Endodermal cell (in vitro differentiated cells): ENCODE measurements at places on chromosomes 11 and 22. TPM values are rescaled to one million over a fixed set of nuclear protein-coding genes. Genes with fewer than 3 reads are reported as not detected.
A peak's percentile ranks its signal among the peaks of the same experiment; 100 is the strongest.

DNA sequence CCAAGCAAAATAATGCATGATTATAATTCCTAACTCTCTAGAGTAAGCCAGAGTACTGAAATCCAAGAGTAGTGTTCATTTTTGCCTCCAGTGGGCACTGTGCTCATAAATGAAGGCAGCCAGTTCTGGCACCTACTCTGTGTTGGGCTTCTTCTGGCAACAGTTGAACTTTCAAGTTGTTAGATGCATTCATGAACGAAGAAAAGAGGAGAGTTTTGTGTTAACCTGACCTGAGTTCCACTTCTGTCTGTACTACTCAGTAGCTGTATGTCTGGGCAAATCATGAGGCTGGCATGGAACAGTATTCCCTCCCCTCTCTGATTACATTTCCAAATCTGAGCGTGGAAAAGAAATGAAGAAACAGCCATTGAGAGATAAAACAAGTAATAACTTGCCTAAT lies 20.3 kb upstream of the TENM4 start:
- no peaks in the 10 kb centered on the region for H3K27me3 ChIP-seq
- peak; percentile 77 for DNase-seq
- H3K36me3 ChIP-seq = no peaks in the 10 kb centered on the region

DNA sequence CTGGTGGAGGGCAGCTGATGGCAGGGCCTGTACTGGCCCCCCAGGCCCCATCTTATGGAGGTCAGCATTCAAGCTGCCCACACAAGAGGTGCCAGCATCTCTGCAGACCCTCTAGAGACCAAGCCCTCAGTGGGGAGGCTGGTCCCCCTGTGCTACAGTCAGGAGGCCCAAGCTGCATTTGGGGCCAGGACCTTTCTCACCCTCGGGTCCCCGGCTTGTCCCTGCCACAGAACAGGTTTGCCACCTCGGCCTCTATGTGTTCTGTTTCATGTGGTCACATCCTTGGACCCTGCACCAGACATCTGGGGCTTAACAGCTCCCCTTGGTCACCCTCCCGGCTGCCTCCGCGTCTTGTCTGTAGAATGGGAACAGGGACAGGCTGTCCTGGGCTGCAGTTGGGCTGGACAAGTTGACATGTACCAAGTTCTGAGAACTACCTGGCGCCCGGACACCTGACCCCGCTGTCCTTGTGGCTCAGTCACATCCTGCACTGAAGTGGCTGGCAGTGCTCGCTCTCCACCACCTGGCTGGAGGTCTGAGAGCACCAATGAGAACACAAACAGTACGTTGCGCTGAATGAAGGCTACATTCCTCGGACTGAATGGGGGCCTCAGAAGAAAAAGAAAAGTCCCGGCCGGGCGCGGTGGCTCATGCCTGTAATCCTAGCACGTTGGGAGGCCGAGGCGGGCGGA lies 2.7 kb upstream of the PLXNB2 start:
- H3K4me3 ChIP-seq = no peak overlapping the region
- no peaks in the 10 kb centered on the region for H3K27me3 ChIP-seq
- H3K27ac ChIP-seq = no peak overlapping the region
- no peaks in the 10 kb centered on the region for H3K36me3 ChIP-seq

GRCh38 chr11:94153320-94153719 lies 24.7 kb downstream of the PANX1 start:
- no peak overlapping the region for H3K27ac ChIP-seq
- no peaks in the 10 kb centered on the region for H3K27me3 ChIP-seq
- H3K4me3 ChIP-seq = no peak overlapping the region
- peaks cover 12% of the 10 kb centered on the region for H3K4me1 ChIP-seq
- peaks cover 23% of the 10 kb centered on the region for H3K36me3 ChIP-seq
- DNase-seq = no peak

DNA sequence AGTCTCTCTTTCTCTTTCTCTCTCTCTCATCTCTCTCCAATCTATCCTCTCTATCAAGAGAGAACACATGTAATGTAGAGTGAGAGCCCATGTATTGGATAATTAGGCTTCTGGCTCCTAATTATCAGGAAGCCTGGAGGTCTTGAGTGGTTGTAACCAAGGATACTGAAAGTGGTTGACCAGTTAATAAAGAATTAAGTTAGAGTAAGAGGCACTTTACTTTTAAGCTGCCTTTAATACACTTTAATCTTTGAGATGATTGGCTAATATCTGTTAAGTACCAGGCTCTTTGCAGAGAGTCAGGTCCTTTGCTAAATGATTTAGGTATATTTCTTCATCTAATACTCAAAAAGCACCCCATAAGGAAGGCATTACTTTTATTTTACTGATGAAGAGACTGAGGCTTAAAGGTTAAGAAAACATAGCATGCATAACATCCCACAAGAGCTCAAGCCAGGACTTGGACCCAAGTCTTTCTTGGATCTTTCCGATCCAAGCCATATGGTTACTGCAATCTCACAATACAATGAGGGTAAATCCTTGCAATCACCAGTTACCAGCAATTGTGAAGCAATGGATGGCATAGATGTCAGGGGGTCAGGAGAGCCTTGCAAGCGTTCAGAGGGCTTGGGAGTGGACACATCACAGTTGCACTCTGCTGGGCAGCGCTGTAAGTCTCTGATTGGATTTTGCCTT lies 22.1 kb downstream of the CD44 start:
- H3K36me3 ChIP-seq = no peaks in the 10 kb centered on the region
- H3K27ac ChIP-seq = no peak overlapping the region
- H3K27me3 ChIP-seq = peaks cover 11% of the 10 kb centered on the region
- H3K4me1 ChIP-seq = peaks cover 24% of the 10 kb centered on the region
- no peak overlapping the region for H3K4me3 ChIP-seq

GRCh38 chr11:8917157-8917825 lies 6.3 kb downstream of the AKIP1 start:
- peaks cover 86% of the 10 kb centered on the region for H3K36me3 ChIP-seq
- H3K27ac ChIP-seq = peak overlapping the region; percentile 87
- peak; percentile 70 for DNase-seq
- H3K4me3 ChIP-seq = peak overlapping the region; percentile 21
- H3K27me3 ChIP-seq = no peaks in the 10 kb centered on the region
- peaks cover 11% of the 10 kb centered on the region for H3K4me1 ChIP-seq

GRCh38 chr11:60872124-60872960 lies 5.0 kb downstream of the ZP1 start:
- no peak overlapping the region for H3K27ac ChIP-seq
- H3K27me3 ChIP-seq = no peaks in the 10 kb centered on the region
- peaks cover 1% of the 10 kb centered on the region for H3K36me3 ChIP-seq
- DNase-seq = no peak
- no peaks in the 10 kb centered on the region for H3K4me1 ChIP-seq
- no peak overlapping the region for H3K4me3 ChIP-seq

GRCh38 chr11:76752321-76753143 lies 30.6 kb upstream of the TSKU start:
- H3K4me1 ChIP-seq = peaks cover 4% of the 10 kb centered on the region
- H3K27me3 ChIP-seq = no peaks in the 10 kb centered on the region
- H3K27ac ChIP-seq = no peak overlapping the region
- H3K36me3 ChIP-seq = no peaks in the 10 kb centered on the region
- DNase-seq = peak; percentile 67
- no peak overlapping the region for H3K4me3 ChIP-seq

DNA sequence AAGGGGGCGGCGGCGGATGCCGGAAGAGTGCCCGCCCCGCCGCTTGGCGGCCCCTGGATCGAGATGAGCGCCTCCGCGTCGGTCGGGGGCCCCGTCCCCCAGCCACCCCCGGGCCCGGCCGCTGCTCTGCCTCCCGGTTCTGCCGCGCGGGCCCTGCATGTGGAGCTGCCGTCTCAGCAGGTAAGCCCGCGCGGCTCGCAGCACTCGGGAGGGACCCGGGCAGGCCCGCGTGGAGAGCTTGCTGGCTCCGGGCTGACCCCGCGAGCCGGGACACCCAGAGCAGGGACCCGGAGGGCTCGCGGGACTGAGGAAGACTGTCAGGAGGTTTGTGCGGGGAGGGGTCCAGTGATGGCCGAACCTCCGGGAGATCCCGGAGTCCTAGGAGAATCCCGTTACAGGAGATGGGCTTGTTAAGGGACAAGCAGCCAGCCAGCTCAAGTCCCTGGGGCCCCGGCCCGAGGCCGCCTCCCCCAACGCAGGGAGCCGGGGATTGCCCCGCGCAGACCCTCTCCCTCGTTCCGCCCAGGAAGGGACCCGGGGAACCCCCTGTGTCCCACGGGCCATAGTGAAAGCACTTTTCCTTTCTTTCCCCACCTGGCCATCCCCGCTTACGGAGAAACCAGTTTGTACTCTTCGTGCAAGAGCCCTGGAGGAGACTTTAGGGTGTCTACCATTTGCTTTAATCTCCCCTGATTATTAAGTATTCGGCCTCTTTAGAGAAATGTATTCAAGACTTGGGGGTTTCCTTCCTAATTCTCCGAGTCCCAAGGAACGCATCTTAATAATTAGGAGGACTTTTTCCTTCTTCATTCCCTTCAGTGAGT lies 547 bp downstream of the UVRAG start:
- peak; percentile 83 for DNase-seq
- no peaks in the 10 kb centered on the region for H3K36me3 ChIP-seq
- H3K4me1 ChIP-seq = peaks cover 17% of the 10 kb centered on the region
- H3K4me3 ChIP-seq = peak overlapping the region; percentile 91
- no peak overlapping the region for H3K27ac ChIP-seq
- H3K27me3 ChIP-seq = no peaks in the 10 kb centered on the region

DNA sequence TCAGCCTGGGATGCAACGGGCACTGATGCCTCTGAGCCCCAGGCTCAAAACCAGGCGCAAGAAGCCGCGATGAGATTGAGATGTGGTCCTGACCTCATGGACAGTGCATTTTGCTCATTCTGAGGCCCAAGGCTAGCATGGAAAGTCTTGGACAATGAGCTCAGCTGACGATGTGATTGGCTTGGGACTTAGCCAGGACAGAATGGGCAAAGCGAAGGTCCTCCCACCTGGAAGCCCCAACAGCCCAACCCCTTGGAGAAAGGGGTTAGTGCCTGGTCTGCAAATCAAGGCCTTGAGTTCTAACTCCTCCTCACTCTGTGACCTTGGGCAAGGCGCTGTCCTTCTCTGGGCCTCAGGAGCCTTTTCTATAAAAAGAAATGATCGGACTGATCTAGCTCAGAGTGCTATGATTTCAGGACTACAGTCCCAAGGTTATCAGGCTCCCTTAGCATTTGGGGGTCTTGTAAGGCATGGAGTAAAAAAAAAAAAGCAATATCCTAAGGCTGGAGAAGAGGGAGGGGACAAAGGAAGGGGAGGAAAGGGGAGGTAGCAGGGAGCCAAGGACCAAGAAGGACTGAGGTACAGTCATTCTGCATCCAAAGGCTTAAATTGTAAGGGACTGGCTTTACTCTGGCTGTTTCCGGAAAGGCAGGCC lies 2.7 kb downstream of the SLC43A3 start:
- H3K4me1 ChIP-seq = peaks cover 4% of the 10 kb centered on the region
- no peak overlapping the region for H3K27ac ChIP-seq
- H3K4me3 ChIP-seq = no peak overlapping the region
- H3K27me3 ChIP-seq = peaks cover 27% of the 10 kb centered on the region

- no peaks in the 10 kb centered on the region for H3K27me3 ChIP-seq
- peak; percentile 77 for DNase-seq
- peak overlapping the region; percentile 69 for H3K27ac ChIP-seq
- no peaks in the 10 kb centered on the region for H3K36me3 ChIP-seq
- no peak overlapping the region for H3K4me3 ChIP-seq
Observed at GRCh38 chr11:70111269-70112016, 33.3 kb downstream of the ANO1 start.

DNA sequence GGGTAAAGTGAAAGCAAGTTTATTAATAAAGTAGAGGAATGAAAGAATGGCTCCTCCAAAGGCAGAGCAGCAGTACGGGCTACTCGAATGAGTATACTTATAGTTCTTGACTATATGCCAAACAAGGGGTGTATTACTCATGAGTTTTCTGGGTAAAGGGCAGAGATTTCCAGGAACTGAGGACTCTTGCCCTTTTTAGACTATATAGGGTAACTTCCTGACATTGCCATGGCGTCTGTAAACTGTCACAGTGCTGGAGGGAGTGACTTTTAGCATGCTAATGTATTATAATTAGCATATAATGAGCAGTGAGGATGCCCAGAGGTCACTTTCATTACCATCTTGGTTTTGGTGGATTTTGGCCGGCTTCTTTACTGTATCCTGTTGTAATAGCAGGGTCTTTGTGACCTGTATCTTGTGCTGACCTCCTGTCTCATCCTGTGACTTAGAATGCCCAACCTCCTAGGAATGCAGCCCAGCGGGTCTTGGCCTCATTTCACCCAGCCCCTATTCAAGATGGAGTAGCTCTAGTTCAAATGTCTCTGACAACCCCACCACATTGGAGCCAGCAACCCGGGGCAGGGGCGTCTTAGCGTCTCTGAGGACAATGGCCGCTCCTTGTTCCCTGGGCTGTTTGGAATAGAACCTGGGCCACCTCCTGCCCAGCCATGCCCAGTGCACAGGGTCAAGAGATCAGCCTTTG lies 34.9 kb upstream of the CD82 start:
- no peak for DNase-seq
- no peaks in the 10 kb centered on the region for H3K36me3 ChIP-seq
- no peaks in the 10 kb centered on the region for H3K27me3 ChIP-seq
- no peak overlapping the region for H3K27ac ChIP-seq
- H3K4me1 ChIP-seq = no peaks in the 10 kb centered on the region

DNA sequence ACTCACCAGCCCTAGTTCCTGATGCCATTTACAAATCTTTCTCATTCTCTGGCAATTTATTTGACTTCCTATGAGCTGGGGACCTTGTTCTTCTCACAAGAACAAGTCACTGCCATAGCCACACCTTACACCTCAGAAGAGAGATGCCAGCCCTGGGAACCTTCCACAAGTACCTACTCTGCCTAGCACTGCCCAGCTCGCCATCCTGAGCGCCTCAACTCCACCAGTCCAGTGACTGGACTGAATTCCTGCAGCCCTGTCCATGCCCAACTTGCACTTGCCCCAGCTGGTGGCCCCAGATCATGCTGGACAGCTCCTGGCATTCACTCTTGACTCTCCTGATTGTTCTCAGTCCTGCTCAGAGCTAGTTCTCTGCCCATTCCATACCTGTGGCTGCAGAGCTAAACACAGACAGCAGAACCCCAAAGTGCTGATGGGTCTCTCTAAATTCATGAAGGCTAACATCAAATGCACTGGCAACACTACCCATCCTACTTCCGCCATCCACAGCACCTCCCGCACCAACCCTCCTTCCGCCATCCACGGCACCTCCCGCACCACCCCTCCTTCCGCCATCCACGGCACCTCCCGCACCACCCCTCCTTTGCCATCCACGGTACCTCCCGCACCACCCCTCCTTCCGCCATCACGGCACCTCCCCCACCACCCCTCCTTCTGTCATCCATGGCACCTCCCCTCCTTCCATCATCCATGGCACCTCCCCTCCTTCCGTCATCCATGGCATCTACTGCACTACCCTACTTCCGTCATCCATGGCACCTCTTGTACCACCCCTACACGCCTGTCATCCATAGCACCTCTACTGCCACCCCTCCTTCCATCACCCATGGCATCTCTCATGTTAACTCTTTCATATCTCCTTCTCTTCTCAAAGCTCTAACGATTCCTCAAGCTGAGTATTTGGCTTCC lies 23.6 kb upstream of the SLC25A1 start:
- no peak for DNase-seq
- no peaks in the 10 kb centered on the region for H3K4me1 ChIP-seq
- H3K36me3 ChIP-seq = no peaks in the 10 kb centered on the region
- H3K4me3 ChIP-seq = no peak overlapping the region

SLC15A3 gene
- 1.4 and 2.1 TPM in 2 replicates for total RNA-seq

MUC15 gene
- total RNA-seq = not detected in 3 replicates

BRSK2 gene
- 10.3 and 12.1 TPM in 2 replicates for total RNA-seq

CHRM4 gene
- total RNA-seq = 0.46 and 0.50 TPM in 2 replicates

SYCE3 gene
- 0.91 to 1.5 TPM (median 1.3 TPM) in 3 replicates for total RNA-seq
